Smooth muscle cell of the brain vasculature (primary cell): ENCODE measurements at places on chromosomes 1 and 21.
A peak's percentile ranks its signal among the peaks of the same experiment; 100 is the strongest.

DNA sequence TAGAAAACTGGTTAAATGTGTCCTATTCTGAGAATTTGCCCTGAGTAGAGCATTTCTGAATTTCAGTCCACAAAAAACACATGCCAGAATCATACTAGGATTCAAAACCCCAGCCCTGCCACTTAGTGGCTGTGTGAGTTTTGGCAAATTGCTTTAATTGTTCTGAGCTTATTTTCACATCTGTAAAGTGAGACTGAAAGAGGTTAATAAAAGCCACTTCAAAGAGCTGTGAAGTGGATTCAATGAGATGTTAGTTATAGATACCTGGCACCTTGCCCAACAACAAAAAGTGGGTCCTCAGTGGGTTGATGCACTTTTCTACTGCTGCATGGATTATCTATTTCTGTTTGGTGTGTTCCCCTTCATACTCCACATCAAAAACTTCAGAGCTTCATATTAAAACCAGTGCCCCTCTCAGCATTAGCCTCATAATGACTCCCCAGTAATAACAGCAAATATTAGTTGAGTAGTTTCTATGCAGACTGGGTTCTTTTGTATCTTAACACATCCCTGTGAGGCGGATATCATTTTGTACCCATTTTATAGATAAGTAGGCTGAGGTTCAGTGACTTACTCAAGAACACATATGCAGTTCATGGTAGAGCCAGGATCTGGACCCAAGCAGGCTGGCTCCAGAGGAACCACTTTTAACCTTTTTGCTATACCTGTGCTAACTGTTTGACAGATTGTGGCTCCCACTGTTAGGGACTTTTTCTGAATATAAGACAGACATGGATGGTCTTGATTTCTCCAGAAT lies 14.2 kb upstream of the ADORA3 start:
- DNase-seq = no peak

DNA sequence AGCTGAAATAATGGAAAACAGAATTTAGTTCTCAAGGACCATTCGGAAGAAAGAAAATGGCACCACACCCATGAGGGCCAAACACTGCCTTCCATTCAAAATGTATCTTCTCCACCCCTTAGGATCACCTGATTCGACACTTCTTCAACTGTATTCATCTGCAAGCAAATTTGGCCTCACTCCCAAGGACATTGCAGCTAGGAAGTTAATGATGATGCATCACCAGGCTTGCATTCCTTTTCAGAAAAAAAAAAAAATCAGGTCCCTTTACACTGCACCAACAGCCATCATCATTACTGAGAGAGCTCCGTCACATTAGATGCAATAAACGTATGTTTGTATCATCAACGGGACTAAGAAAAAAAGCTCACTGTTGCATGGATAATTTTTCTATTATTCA lies 368.3 kb downstream of the PCP4 start:
- no peak for DNase-seq

- no peak for DNase-seq
These were observed 3.7 kb upstream of the ACADM start for GRCh38 chr1:75720820-75721219.

GRCh38 chr1:43968348-43968948 lies 1.4 kb upstream of the DPH2 start:
- no peak for DNase-seq

GRCh38 chr1:25725482-25725881 lies 74.5 kb upstream of the SELENON start:
- DNase-seq = no peak

DNA sequence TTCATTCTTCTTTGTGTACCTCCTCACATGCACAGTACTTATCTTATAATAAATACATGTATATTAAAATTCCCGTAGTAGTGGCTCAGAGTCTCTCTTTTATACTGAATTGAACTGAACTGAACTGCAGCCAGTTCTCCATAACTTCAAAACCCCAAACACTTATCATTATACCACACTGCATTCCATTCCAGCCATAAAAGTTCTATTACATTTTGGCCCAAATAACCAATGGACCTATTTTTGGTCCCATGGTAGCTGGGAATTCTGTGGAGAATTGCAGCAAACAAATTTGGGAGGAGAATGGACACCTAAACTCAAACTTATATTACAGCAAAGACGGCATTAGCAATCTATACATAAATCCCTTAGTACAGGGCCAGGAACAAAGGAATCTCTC lies 86.6 kb upstream of the C1orf87 start:
- DNase-seq = no peak

GRCh38 chr1:6779089-6779805 lies 6.0 kb upstream of the CAMTA1 start:
- DNase-seq = no peak

DNA sequence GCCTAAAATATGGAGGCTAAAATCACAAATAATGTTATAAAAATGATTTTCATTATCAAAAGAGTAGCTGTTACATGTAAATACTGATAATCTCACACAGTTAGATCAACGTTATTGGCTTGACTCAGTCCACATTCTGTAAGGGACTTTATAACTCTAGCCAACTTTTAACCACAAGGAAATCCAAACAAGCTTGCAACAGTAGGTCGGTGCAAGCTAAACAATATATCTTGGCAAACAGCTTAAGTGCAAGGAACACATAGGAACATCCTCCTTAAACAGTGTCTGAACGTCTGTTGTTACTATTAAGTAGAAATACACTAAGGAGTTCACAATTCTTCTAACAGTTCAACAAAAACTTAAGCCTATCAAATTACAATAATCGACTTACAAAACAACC lies 126.7 kb downstream of the EIF4G3 start:
- peak; percentile 63 for DNase-seq

- DNase-seq = no peak
These were observed 38.5 kb upstream of the LDLRAP1 start for GRCh38 chr1:25504706-25505595.

GRCh38 chr1:117646956-117647355 lies 41.1 kb downstream of the TENT5C start:
- no peak for DNase-seq

DNA sequence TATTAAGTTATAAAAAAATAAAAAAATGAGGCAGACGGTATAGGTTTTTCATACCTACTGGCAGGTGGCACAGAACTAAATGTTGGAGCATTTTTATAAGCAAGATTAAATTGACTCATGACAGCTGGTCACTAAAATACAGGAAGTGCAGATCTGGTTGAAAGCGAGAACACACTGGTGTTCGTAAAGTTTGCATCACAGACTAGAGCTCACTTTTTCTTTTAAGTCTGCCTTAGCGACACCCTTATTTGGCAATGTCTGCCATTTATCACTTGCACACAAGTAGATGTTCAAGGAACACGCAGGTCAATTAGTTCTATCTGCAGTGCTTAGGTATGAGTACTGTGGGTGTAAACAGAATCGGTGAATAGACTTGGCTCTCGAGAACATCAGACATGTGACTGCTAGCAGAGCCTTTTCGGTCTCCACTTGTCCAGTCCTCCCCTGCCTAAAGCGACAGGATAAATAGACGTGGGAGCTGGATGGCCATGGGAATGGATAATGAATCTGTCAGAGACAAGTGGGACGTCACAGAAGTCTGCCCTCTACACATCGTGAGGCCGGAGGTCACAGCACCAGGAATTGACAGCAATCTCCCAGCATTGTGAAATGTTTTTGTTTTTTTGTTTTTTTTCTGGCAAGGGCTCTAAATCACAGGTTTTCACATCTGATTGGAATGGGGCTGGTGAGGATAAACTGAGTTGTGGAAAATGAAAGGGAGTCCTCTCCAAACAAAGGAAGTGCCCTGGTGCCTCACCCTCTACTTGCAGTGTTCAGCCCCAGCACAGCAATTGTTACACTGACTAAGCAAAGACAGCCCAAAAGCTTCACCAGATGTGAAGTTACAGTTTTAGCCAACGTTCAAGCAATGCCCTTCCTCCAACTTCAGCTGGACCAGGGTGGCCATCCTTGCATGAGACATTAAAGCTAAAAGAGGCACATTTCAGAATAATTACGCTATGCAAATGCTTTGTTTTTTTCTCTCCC lies 248.9 kb downstream of the NTNG1 start:
- DNase-seq = no peak

DNA sequence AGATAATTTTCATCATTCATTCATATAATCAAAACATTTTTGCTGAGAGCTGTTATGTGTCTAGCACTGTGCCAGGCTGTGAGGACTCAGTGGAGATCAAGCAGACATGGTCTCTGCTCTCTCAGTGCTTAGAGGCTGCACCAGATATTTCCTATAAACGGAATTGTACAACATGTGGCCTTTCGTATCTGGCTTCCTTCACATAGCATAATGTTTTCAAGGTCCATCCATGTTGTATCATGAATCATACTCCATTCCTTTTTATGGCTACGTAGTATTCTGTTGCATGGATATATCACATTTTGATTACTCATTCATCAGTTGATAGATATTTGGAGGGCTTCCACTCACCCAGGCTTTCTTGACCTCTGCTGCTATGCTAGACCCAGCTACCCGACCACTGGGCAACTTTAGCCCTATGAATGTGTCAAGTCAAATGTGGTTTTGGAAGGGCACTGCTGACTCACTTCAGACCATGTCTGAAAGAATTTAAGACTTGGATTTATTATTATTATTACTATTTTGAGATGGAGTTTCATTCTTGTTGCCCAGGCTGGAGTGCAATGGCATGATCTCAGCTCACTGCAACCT lies 18.5 kb downstream of the NCF2 start:
- no peak for DNase-seq

DNA sequence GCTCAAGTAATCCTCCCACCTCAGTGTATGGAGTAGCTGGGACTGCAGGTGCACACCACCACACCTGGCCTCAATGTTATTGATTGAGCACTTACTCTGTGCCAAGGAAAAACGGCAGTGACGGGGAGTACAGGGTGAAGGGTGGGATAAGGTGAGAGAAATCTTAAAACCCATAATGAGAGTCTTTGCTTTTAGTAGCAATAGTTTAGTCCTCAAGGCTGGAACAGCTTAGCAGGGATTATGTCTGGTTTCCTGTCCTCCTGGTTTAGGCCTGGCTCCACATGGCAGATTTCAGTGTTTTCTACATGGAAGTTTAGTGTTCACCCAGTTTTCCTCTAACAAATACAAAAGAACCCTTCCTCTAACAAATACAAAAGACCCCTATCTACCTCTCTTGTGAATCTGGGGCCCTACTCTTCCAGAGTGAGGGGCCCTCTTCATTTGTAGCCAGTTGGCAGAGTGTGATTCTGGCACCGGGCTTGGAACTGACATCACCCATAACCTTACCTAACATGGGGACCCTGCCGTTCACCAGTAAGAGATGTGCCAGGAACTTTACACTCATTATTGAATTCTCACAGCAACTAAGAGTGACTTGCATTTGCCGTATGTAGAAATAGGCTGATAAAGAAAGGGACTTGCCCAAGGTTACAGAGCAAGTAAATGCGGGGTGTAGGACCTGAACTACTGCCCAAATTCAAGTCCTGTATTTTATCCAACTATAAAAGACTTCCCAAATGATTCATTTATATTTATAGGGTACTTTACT lies 6.9 kb downstream of the ZNF691 start:
- no peak for DNase-seq

DNA sequence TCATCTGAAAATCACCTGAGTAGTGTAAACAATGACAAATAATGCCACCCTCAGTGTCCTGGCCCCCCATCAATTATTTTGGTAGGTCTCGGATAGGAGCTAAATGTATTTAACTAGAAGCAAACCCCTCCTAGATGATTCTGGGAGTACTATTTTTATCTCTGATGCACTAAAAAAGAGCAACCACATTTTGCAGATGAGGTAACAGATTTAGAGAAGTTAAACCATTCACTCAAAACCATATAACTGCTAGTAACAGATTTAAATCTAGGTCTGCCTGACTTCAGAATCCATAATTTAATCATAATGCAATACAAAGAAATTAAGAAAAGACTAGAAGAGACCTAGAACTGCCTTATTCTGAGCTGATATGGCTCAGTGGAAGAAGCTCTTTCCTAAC lies 17.3 kb upstream of the PTCH2 start:
- DNase-seq = no peak

GRCh38 chr1:232634096-232634495 lies 4.2 kb upstream of the SIPA1L2 start:
- DNase-seq = no peak

DNA sequence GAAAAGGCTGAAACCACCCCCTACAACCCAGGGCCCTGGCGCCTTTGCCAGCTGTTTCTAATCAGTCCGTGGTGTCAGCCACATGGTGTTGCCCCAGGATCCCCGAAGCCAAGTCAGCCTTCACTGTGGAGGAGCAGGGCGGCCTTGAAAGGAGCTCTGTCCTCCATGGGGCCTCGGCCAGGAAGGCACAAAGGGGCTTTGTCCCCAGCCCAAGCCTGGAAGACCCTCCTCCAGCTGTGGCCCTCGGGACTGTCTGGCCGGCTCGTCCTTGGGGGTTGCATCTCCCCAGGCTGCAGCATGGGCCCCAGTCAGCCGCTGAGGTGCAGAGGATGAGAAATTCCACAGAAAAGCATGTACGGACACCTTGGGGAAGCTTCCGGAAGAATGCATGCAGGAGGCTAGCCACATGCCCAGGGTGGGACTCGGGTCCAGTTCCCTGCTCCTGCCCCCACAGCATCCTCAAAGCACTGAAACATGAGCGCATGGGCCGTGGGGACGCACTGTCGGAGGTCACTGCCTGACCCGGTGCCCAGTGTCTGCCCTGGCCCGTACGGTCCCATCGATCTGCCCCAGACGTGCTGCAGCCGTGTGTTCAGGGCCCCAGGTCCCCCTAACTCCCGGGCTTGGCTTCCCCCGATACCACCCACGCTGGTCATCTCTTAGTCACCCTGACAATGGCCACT lies 38.6 kb upstream of the POFUT2 start:
- no peak for DNase-seq

- no peak for DNase-seq
These were observed 587.9 kb downstream of the ADGRL2 start for GRCh38 chr1:82388679-82389078.

- no peak for DNase-seq
These were observed 41.1 kb downstream of the CACHD1 start for GRCh38 chr1:64511044-64511443.

GRCh38 chr21:41648591-41649031 lies 118.2 kb downstream of the RIPK4 start:
- no peak for DNase-seq

GRCh38 chr1:239432255-239432654 lies 45.9 kb downstream of the CHRM3 start:
- no peak for DNase-seq

DNA sequence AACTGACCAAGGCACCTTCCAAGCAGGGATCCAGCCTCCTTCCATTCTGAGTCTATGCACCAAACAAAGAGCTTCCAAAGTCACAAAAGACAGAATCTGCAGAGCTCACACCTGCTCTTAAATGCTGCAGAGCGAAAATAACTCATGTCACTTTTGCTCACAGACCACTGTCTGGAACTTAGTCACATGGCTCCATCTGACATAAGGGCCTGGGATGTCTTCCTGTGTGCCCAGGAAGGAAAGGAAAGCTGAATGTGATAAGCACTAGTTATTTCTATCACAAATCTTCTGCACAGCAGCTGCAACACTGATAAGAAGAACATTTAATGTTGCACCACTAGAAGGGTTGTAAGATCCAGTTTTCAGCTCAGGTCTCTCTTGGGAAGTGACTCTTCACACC lies 39.5 kb upstream of the SGIP1 start:
- DNase-seq = no peak

DNA sequence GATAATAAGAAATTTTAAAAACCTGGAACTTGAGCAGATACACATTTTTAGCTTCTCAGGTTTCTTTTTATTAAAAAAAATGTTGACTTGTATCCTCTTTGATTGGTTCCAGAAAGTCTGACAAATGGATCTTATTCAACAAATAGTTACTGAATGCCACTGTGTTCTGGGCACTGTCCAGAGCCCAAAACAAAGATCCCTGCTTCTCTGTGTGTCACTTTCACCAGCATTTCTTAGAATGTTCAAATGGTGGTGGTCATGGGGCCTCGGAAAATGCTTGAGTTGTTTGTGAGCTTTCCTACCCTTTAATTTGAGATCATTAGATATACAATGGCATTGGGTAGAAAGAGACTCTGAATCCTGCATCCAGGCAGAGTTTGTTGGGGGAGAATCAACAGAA lies 19.9 kb downstream of the ACTN2 start:
- no peak for DNase-seq
